ENCODE measurements at places on chromosomes 4 and X.

DNA sequence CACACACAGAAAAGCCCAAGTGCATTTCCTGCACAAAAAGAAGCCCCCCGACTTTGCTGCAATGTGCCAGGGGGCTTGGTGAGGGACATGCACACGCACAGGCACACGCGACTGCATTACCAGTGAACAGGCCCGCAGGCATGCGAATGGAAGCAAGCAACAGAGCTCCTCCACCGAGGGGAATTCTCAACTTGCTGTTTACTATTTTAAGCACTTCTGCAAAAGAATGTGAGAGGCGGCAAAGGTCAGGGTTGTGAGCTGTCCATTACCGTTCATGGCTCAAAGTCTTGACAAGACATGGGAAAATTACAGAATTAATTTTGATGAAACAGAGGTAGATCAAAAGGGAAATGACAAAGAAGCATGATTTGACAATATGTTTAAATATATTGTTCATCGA lies 342.5 kb upstream of the NOCT start:
- no peak for DNase-seq

DNA sequence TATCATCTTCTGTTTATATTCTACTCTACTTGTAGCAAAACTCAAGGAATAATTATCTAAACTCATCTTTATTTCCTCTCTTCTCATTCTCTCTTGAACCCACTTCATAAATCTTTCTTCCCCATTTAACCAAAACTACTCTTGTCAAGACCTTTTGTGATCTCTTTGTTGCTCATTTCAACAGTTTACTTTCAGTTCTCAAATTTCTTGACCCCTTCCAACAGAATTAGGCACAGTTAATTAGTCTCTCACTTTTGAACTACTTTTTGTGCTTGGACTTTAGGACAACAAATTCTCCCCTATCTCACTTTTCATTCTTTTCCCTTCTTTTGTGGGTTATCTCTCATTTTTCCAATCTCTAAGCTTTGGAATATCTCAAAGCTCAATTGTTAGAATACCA lies 27.4 kb upstream of the CAMK2D start:
- DNase-seq: no peak

GRCh38 chr4:151094290-151094751 lies 5.1 kb upstream of the RPS3A start:
- DNase-seq: no peak

DNA sequence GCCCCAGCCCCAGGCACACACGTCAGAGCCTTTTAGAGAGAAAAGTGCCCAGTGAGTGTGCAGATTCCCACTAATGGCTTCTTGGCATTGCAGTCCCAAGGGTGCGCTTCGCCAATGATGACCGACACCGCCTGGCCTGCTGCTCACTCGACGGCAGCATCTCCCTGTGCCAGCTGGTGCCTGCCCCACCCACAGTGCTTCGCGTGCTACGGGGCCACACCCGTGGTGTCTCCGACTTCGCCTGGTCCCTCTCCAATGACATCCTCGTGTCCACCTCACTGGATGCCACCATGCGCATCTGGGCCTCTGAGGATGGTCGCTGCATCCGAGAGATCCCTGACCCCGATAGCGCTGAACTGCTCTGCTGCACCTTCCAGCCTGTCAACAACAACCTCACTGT lies 2.9 kb downstream of the WDR13 start:
- DNase-seq: no peak

- DNase-seq: no peak
Measured at GRCh38 chr4:62709618-62710252, 1509.6 kb downstream of the ADGRL3 start.

DNA sequence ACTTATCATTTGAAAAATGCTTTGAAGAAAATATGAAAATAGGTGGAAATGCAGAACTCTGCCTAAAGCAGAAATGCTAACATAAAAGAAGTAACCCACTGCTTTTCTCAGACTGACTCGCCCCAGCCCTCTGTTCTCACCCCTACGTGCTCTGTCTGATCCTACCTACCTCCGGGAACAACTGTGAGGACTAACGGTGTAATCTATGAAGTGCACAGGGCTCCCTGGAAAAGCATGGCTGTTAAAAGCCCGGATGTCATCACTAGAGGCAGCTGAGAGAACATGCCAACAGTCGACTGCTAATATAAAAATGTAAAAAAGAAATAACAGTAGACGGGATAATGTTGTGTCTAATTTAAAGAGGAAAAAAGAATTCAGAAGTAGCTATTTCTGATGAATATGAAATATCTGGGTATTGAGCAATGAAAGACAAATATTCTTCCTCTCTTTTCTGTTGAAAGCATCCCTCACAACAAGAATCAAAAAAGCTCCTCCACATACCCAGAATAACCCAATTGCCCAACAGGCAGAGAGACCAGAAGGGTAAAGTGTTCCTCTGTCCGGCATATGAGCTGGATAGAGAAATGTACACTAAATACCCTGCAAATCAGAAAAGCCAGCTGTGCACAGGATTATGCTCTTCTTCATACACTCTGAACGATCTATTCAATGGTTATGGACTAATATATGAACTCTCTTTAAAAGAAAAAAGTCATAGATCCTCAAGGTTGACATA lies 130.7 kb downstream of the TSPAN5 start:
- no peak for DNase-seq

GRCh38 chr4:132646186-132646585 lies 502.9 kb upstream of the PCDH10 start:
- no peak for DNase-seq

GRCh38 chrX:96722781-96723180 lies 38.1 kb downstream of the DIAPH2 start:
- no peak for DNase-seq

- DNase-seq: no peak
Measured at GRCh38 chrX:18676050-18676449, 4.1 kb upstream of the RS1 start.

GRCh38 chr4:88696630-88697029 lies 999 bp downstream of the NAP1L5 start:
- no peak for DNase-seq

DNA sequence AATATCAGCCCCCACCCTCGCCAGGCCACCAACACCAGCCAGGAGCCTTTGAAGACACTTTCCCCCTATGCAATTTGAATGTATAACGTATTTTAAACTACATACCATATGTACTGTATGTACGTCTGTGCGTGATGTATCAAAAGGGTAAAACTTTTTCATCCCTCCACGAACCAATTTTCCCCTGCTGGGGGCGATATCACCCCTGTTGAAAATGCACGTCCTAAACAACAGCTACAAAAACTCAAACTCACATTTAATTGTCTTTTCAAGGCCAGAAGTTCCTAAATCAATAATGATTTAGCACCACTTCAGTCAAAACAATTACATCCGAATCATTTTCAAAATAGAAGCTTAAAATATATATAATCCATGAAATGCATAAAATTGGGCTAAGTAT lies 1.4 kb downstream of the VEGFD start:
- DNase-seq: no peak

DNA sequence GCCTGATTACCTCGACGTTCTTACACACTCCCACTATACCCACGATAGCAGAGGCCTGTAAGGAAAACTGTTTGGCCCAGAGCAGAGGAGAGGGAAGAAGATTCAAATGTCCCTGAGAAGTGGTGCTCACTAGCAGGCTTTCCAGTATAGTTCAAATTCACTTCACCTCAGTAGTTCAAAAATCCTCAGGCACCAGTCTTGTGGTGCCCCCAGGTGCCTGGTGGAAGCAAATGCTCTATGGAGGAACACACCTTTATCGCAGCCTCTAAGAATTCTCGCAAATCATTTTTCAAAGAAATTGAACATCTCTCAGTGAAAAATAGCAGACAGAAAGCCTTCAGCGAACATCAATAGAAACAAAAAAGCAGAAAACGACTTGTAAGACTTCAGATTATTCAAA lies 12.2 kb upstream of the MTMR1 start:
- DNase-seq: peak; percentile 65

DNA sequence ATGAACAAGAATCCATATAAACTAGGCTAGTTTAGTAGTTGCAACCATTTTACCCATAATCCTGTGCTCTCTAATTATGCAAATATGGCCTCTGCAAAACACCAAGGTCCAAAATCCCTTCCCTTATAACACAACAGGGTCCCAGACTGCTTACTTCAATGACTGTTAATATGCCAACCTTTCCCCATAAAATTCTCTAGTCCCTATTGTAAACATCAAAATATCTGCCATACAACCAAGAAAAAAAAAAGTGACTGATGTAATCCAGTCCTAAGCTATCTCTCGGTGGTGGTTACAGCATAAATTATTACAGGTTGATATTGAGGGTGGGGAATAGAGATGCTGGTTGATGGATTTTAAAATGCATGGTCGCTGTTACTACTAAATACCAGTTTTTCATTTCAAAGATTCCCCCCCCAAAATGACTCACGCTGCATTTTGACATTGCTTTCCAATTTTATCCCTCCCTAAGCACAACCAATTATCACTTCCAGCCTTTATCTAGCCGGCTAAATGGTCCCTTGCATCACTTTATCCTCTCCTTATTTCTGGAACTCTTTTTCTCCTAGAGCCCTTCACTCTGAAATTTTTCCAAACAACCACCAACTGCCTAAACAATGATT lies 44.8 kb downstream of the TSPAN5 start:
- no peak for DNase-seq

- no peak for DNase-seq
Measured at GRCh38 chr4:38189445-38189844, 229.2 kb downstream of the PTTG2 start.

DNA sequence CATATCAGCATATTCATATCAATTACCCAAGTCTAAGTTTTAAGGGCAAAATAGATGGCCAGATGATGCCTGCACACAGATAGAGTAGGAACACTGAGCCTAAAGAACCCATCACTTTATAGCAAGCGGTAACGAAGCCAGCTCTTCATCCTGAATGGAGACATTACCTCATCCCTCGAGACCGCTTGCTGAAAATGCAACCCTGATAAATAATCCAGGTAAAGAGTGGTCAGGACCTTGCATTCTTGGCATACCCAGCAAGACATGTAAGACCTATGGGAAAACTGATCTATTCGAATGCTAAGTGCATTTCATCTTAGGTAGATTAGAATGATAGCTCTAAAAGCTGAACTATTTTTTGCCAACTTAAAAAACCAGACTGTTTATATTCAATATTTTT lies 25.3 kb downstream of the DCHS2 start:
- no peak for DNase-seq

DNA sequence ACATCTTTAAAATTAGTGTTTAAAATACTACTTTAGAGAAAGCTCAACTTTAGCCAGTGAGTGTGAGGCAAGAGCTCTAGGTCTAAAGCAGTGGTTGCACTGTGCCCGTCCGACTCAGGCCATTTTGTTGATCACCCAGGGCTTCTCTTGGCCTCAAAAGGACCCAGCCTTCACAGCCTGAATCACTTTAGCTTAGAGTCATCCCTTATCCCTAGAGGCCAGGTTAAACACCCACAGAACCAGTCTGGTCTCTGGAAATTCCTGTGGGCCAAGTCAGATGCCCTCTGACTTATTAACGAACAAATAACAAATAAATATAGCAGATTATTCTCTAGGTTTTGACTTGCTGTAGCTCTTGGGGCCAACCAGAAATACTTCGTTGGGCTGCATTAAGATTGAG lies 102.3 kb downstream of the WWC2 start:
- no peak for DNase-seq

- DNase-seq: no peak
Measured at GRCh38 chr4:145061318-145061920, 36.6 kb downstream of the ANAPC10 start.

GRCh38 chrX:47191331-47191730 lies 2.3 kb upstream of the UBA1 start:
- DNase-seq: peak; percentile 58

DNA sequence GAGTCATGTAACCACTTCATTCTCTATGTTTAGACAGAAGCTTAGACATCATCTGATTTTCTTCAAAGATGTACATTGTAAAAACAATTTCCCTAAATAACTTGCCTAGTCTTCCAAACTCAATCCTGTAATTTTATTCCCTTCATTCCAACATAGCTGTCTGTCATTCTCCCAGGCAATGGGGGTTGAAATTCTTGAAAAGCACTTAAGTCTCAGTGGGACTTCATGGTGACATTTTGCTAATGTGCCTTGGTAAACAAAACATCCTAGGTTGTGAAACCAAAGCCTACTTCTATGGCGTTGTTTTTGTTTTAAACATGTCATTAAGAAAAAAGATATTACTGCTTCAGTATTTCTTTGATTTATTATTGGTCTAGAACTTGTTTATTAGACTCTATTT lies 122.0 kb upstream of the NRK start:
- DNase-seq: no peak

DNA sequence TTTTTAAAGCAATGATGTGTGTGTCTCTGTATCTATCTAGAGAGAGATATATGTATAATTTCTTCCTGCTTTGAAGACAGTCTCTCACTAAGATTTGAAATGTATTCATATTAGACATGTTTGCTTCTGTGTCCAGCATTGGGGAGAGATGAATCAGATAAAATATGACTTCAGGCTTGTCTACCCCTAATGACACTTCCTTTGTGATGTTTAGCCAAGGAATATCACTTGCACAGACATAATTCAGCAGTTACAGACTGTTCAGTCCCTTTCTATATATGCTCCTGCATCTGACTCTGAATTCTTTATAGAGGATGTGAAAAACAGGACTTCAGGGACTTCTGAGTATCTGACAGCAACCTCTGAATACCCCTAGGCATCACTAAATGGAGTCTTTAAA lies 158.4 kb downstream of the DCLK2 start:
- DNase-seq: no peak

DNA sequence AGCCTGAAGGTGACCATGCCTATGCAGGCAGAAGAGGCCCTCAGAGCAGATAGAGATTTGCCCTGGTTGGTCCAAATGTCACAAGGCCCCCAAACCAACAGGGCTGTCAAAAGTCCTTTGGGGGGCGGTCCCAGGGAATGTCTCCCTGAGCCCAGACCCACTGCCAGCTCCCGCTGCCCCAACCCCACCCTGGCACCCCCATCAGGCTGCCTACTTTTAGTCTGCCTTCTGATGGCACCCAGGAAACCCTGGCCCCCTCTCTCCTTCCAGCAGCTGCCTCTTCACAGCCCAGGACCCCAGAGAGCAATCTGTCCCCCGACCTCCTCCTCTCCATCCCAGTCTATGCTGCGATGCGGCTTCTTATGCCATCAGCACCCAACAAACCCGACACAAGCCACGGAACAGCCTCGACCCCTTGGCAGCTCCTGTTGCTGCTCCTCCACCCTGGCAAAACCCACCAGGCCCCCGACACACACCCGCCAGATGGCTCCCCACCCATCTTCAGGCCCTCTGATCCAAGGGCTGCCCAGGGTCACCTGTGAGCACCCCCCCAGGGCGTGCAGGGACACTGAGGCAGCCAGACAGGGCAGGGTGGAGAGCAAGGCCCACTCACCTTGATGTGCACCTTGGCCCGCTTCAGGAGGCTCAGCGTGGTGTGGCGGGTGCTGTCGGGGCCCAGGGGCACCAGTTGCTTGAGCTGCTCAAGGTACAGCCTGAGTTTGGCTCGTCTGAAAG lies 9.9 kb downstream of the MXD4 start:
- DNase-seq: peak; percentile 59

- DNase-seq: peak; percentile 68
Measured at GRCh38 chr4:140012688-140013486, 141.1 kb downstream of the MAML3 start.

GRCh38 chr4:183989931-183990330 lies 84.8 kb downstream of the STOX2 start:
- no peak for DNase-seq

- DNase-seq: no peak
Measured at GRCh38 chr4:147879676-147880075, 147.8 kb downstream of the ARHGAP10 start.
